Activated T-cell treated with anti-CD3 and anti-CD28 coated beads, Interleukin-2, amount 50 U/mL, for 4 hours (primary cell): ENCODE measurements at places on chromosomes 7 and 10.

GRCh38 chr7:11281953-11282352 lies 308.3 kb downstream of the PHF14 start:
- no peak for DNase-seq

DNA sequence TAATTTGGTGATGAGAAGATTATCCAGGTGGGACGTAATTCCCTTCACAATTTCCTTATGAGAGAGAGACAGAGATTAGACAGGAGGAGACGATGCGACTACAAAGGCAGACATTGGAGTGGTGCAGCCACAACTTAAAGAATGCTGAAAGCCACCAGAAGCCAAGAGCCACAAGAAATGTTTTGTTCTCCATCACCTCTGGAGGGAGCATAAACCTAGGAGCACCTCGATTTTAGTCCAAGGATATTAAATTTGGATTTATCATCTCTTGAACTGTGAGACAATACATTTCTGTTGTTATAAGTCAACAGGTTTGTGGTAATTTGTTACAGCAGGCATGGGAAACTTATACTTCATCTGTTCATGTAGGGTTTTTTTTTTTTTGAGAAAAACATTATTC lies 418.9 kb downstream of the DGKB start:
- DNase-seq = no peak

- DNase-seq = no peak
Measured at GRCh38 chr7:21507627-21508343, 35.1 kb upstream of the DNAH11 start.

- no peak for DNase-seq
Measured at GRCh38 chr10:20256969-20257368, 440.7 kb downstream of the PLXDC2 start.

- no peak for DNase-seq
Measured at GRCh38 chr10:71278691-71279588, 40.1 kb upstream of the SLC29A3 start.
